ENCODE measurements at places on chromosomes 6 and 20.

DNA sequence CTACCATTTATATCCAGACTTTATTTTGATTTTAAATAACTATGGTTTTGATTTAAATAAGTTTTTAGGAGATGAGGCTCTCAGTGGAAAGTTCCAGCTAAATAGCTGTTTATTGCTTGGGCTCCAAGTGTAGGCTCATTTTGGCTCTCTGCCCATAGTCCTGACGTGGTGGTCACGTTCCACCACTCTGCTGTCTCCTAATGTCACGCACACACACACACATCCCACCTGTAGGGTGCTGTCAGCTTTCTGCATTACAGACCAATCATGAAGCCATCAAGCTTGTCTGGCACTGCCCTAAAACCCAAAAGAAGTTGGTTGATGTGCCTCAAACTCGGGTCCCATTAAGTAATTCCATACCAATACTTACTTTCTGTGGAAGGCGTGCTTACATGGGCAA, 45.4 kb downstream of the PANK2 start:
- DNase-seq, result no peak

DNA sequence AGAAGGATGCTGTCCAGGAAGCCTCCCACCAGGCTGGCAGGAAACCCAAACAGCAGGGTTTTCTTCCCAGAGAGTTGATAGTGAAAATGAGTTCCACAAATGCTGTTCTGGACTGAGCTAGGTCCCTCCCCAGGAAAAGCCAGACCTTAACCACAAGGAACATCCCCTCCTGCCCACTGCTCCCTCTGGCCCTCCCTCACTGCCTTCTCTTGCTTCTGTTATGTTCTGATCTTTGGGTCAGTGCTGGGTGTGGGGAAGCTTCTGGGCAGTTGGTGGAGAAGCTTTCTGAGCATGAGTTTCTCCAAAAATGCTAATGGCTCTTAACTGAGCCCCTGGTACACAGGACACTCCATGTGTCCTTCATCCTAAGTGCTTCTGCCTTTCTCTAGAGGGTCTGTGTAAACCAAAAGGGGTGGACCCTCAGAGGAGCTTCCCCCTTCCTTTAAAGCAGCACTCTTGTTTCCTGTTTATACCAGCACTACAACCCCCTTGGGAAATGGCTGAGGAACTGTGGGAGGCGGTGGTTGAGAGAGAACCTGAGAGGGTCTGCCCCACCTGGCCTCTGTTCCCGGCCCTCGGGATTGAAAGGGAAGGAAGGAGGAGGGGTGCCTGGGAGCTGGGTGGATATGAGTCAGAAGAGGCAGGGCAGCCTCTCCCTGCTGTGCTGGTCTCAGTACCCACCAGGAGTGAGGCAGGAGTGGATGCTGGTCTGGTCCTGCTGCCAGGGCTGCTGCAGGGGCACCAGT, 42.0 kb downstream of the CDS2 start:
- DNase-seq, result no peak

GRCh38 chr6:148907573-148907972, 160.7 kb downstream of the UST start:
- DNase-seq, result no peak

DNA sequence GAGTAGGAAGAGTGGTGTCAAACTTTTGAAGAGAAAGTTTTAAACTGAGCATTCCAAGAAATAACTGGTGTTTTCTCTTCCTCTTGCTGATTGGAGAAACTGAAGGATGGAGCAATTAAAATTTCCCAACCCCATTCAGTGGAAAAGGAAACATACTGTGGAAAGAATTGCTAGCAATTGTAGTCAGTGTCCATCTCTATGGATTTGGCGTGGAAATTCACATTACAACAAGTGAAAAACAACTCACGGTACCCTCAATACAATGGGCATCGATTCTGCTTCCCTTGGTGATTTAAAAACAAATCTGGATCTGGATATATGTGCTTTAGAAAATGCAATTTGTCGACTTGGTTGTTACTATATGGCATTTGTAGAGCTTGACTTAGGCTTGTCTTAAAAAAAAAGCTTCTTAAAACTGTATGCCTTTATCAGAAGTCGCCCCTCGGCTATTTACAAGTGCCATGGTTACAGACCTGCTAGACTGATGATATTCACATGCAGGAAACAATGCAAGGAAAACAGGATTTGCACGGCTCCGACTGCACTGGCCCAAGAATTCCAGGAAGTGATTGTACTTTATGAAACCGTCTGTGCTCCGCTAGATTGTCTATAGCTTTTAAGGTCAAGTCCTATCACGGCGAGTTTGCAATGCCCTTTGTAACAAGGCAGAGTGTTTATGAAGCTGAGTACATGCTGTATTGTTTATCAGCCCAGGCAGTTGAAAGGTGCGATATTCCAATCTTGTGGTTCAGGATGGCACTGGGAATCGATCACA, 131.7 kb upstream of the PHACTR1 start:
- DNase-seq, result no peak

- DNase-seq, result no peak
These were observed 212.1 kb downstream of the ARID1B start for GRCh38 chr6:156989159-156989806.

DNA sequence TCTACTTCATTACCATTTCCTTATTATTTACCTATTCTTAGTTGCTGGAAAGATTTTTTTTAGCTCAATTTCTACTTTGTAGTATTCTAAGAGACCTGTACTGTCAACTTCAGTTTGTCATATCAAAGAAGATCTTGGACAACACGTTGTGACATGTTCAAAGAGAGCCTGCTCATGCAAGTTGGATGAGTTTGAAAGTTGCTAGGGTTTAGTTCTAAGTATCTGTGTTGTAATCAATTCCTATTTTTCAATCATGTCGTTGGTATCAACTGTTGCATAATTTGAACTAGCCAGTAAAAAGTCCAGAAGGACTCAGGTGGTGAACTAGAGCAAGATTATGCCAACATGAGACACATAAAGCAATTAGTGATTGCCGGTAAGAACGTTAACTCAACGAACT, 30.2 kb downstream of the PKIB start:
- no peak for DNase-seq

DNA sequence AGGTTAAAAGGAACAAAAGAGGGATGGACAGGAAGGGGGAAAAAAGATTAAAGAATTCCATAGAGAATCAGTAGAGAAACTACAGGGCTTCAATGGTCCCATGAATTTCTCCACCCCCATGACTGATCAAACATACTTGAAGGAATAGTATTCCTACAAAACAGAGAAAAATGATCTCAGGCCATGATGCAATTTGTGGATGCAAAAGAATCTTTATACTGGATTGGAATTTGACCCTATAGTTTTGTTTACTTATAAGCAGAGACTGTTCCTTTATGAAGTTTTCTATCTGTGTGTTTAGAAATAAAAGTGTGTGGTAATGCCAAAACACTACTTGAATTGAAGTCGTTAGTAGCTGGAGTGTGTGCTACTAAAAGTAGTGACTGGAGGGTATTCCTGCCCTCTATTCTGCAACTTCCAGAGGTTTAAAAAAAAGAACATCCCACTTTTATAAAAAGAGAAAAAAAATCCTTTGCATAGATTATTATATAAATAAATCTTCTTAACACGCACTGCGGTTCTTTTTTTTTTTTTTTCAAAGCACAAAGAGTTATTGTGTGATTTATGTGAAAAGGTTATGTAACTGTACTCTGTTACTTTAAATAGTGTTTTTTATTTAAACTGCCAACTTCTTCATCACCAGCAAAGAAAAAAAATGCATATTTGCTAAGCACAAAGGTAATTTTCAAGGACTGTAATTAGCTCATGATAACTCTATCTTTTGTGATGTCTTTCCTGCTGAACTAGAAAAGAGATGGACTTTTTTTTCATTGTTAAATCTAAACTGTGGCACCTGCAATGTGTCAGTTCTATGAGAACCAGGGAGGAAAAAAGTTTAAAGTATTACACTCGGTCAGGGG, 214.5 kb upstream of the CITED2 start:
- no peak for DNase-seq

DNA sequence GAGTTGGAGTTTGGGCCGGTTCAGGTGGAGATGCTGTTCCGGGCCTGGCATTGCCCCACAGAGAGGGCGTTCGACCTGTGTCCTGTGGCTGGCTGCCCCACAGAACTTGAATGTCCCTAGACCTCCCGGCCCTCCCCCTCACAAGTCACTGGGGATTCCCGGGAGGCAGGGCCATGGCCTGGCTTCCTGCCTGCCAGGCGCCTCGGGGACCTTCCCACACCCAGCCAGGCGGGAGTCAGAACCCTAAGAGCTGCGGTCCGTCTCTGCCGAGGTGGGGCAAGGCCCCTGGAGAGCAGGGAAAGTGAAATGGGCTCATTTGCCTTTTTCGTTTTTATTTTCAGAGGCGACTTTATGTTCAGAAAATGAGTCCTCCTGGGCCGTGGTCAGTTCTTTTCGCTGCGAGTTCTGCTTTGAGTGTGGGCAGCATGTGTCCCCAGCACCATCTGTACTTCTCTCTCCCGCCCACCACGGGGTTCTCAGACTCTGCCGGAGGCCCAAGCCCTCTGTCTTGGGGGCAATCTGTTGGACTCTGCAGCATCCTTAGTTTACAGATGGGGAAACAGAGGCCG, 8.5 kb downstream of the RBM38 start:
- no peak for DNase-seq

DNA sequence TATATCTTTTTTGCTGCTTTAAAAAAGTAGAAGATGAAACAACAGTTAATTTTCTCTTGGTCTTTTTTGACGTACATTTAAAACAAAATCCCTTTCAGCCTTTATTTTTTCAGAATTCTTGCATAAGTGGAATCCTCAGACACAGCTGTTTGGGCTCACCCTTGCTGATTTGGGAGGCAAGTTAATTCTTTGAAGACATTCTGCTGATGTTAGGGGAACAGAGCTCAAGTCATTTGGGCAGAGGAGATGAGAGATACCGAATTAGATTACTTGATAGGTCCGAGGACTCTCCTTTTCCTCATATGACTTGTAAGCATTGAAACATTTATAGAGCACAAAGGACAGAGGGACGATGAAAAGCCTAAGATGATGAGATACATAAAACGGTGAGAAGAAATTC, 567.9 kb upstream of the CITED2 start:
- no peak for DNase-seq

DNA sequence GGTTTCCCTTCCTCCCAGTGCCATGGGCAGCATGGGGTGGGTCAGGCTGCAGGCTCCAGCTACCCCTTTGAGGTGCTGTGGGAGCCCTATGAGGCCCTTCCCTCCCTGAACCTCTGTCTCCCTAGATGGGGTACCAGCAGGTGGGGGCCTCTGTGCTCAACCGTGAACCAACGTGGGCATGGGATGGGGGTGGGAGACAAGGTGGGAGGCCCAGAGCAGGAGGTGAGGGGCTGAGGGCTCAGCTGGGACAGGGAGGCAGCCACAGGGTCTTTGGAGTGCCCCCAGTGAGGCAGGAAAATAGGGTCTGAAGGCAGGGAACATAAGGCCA, 33.3 kb downstream of the SUN5 start:
- DNase-seq, result no peak

GRCh38 chr6:3759646-3760232, 8.2 kb upstream of the PXDC1 start:
- no peak for DNase-seq

- no peak for DNase-seq
These were observed 126.3 kb downstream of the TOX2 start for GRCh38 chr20:44041001-44041400.

DNA sequence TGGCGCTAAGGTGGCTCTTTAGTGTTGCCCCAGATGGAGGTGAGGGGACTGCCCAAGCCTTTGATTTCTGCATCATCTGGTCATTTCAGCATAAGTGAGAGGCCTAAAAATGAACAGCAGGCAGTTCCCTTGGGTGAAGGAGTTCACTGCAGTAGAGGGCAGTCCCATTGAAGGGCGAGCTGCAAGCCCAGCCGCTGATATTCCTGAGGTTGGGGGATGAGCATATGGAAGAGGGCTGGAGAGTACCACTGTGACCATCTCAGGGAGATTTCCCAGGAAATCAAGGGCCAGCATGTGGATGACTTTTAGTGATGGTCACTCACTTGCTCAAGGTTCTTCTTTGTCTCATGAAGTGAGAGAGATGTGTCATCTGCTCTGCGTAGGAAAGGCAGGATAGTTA, 9.3 kb downstream of the TOX2 start:
- DNase-seq, result no peak

DNA sequence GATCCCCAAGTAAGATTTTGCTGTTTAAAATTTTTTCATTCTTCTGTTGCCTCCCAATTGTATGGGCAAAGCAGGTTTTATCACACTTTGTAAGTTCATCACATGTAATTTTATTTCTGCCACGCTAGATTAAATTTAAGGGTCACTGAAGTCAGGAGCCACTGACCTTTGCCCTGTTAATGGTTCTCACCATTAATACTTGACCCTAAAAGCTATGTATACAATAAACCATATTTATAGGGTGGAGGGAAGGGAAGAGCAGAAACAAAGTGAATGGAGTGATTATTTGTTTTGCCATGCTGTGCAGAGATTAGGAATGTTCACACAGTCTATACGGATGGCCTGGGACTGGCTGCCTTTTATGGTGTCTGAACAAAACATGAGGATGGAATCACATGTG, 186.7 kb downstream of the BMP2 start:
- DNase-seq, result no peak

- DNase-seq, result no peak
These were observed 500.9 kb downstream of the PREX1 start for GRCh38 chr20:48326868-48327267.

- no peak for DNase-seq
These were observed 13.9 kb upstream of the VAPB start for GRCh38 chr20:58374906-58375758.

DNA sequence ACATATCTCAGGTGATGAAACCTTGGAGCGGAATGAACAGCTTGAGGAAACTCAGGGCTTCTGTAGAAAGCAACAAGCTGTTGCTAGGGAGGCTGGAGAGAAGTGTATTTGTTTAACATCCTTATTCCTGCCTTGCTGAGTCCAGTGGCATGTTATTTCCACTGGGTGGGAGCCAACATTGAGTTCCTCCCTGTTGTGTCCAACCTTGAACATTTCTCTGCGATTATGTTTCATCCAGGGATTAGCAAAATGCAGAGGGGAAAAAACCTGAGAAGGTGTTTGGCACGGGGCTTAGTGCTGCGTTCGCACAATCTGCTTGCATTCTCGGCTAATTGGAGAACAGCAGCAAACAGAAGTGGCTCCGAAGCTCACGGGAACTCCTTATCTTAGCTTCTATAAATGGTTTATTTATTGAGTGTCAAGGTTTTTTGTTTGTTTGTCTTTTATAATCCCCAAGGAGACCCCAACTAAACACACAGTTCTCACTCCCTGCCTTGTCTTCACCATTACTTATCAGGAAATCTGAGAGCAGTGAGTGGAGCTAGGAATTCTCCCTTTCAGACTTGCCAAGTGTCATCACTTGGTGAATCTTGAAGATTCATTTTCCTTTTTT, 412.8 kb downstream of the CDC5L start:
- no peak for DNase-seq

DNA sequence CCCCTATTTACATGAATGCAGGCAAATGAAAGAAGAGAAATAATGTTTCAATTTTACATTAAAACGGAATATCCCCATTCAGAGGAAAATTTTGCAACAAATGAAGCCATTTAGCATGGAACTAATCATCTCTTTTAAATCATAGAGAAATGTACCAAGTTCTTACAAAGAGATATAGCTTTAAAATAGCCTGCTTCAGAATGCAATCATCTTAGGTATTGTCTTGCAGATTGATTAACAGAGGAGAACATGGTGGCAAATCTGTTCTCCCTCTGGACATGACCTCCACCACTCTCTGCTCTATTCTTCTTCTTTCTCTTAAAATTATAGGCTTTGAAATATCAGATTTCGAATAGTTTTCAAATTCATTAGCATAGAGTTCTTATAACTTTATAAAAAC, 155.7 kb upstream of the DTNBP1 start:
- DNase-seq, result no peak

GRCh38 chr6:166308033-166308768, at the start of gene PRR18:
PRR18 (minus strand) TSS chr6:166308392; CDS start chr6:166308142, 250 bp downstream.
- no peak for DNase-seq

- no peak for DNase-seq
These were observed 15.3 kb downstream of the TNFAIP3 start for GRCh38 chr6:137882225-137882961.

GRCh38 chr6:146670161-146670560, 71.4 kb downstream of the ADGB start:
- DNase-seq, result no peak
